ENCODE measurements at places on chromosomes 12 and 14.

DNA sequence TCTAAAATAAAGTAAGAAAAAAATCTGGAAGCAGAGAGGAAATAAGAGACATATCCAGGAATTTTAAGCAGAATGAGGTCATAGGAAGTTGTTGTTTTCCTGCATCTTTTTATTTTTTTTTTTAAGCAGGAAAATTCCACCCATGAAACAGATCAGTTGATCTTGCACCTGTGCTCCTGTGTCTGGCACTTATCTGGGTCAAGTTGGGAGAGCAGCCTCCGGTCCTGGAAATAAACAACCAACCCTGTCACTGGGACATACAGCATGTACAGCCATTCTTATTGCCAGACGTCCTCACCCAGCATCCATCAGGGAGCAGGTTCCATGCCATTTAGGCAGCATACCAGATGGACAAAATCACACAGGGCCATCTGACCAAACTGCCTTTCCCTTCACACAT lies 266.0 kb upstream of the BTG1 start:
- DNase-seq: no peak

DNA sequence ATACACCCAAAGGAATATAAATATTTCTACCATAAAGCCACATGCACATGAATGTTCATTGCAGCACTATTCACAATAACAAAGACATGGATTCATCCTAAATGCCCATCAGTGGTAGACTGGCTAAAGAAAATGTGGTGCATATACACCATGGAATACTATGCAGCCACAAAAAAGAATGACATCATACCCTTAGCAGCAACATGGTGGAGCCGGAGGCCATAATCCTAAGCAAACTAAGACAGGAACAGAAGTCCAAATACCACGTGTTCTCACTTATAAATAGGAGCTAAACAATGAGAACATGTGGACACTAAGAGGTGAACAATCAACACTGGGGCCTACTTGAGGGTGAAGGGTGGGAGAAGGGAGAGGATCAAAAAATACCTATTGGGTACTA lies 198.5 kb downstream of the BMP4 start:
- DNase-seq: no peak

- DNase-seq: no peak
Measured at GRCh38 chr12:80184926-80185325, 85.6 kb downstream of the OTOGL start.

DNA sequence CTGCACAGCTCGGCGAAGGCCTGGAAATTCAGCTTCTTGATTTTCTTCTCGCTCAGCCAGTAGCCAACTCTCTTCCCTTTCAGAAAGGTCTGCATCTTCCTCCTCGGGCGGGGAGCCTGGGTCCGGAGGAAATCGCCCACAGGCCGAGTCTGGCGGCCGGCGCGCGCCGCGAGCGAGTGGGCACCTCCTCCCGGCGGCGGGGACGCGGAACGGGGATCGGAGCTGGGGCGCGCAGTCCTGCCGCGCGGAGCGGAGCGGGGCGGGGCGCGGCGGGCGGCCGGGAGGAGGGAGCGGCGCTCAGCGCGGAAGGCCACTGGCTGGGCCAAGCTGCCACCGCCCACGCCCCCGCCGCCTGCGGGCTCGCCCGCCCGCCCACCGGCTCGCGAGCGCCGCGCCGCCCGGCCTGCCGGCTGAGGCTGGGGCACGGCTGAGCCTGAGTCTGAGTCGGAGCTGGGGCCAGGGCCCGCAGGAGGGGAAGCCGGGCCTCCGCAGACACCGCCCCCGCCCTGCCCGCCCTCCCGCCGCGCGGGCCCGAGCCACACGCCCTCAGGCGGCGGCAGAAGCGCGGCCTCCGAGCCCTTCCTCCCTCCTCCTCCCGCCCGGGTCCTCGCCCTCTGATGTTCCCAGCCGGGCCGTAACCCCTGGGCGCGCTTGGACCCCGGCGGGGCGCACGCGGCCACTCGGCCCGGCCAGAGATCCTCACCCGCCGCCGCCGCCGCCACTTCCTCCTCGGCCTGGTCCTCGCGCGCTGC lies 480 bp downstream of the ITPK1 start:
- DNase-seq: peak; percentile 91

- no peak for DNase-seq
Measured at GRCh38 chr12:11510671-11511070, 115.3 kb upstream of the PRB2 start.

DNA sequence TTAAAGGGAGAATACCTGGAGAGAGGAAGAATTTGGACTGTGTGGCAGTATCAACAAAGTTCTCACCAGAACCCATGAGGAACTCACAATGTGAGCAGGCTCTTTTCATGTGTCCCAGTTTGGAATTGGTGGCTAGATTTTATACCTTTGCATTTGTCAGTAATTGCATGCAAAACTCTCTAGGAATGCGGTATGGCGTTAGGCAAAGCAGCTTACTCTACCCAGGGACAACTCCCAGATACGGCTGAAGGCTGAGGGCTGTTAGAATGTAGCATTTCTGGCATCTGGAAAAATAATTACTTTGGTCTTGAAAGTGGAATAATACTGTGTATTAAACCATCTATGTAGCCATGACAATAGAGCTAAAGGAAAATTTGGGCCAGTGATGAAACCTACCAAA lies 635.5 kb downstream of the SLC16A7 start:
- no peak for DNase-seq

GRCh38 chr12:70657616-70658286 lies 20.5 kb upstream of the PTPRB start:
- DNase-seq: no peak

- no peak for DNase-seq
Measured at GRCh38 chr12:46005823-46006222, 15.4 kb upstream of the SCAF11 start.

GRCh38 chr12:62621101-62621638 lies 154.5 kb downstream of the MON2 start:
- DNase-seq: no peak

GRCh38 chr12:86698641-86698980 lies 442.4 kb upstream of the MGAT4C start:
- no peak for DNase-seq

DNA sequence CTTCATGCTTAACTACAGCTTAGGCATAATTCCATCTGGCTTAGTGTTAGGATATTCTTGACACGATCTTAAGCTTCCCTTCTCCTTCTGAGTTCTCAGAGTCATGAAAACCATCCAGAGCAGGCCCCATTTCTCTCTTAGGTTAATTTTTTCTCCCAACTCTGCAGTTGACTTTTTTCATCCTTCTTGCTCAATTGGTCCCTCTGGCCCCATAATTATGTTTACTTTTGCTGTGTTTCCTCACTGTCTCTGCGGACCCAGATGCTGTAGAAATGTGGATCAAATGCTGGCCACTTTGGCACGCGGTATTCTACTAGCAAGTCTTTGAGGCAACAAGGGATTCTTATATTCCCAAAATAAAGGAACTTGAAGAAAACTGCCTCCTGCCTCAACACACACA lies 9.5 kb downstream of the TMEM132C start:
- peak; percentile 17 for DNase-seq

GRCh38 chr12:116027551-116027821 lies 250.0 kb downstream of the MED13L start:
- no peak for DNase-seq

DNA sequence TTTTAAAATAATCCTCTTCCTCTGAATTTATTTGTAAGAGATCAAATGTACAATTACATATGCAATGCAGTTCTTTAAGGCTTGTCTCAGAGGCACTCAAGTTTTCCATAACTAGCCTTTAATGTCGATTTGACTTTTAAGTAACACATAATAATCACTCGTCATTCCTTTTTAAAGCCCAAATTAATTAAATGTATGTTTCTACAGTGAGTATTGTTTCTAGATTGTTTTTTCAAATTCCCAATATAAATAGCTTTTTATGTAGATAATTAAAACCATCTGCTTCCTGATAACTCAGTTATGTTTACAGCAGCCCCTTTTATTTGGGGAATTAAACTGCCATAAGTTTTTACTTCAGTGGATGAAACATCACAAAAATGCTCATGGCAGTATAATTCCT lies 185.1 kb downstream of the ETNK1 start:
- no peak for DNase-seq

- DNase-seq: no peak
Measured at GRCh38 chr12:133236556-133236955, 879 bp upstream of the ANHX start.

DNA sequence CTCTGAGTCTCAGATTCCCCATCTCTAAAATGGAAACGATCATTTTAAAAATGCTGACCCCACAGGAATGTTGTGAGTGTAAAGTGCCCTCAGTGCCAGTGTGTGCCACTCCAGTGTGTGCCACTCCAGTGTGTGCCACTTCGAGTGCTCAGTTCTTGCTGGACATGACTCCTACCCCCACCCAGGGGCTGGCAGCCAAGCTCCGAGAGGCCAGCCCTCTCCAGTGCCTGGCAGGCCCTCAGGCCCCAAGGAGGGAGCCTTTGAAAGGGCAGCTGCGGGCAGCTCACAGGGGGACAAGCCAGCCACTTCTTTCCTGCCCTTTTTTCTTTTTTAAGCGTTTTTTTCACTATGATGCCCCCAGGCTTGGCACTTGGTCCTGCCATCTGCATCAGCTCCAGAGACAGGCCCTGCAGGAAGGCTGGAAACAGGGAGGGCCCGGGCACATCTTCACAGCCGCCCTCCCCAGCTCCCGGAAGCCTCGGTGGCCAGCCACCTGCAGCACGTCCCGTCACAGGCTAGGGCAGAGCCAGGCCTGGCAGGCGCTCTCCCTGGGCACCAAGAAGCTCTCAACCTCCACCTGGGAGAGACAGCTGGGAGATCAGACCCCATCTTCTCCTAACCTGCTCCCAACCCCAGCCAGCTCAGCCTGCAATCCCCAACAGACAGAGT lies 29.8 kb downstream of the NCOR2 start:
- DNase-seq: no peak

DNA sequence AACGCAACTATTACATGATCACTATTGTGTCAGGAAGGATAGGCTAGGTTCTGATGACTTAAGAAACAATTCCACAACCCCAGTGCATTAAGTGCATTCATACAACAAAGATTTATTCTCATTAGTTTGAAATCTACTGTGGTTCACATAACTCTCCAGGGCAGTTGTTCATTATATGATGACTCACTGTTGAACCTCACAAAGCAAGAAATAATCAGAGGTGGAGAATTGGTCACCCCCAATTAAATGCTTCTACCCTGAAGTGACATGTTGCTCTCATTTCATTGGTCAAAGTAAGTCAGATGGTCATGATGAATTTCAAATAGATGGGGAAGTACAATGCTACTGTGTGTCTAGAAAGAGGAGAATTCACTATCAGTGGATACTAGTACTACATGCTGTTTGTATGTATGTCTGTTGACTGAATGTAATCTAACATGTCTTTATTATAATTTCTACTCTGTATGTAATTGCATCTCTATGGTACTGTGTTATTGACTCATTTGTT lies 6.1 kb upstream of the HELB start:
- no peak for DNase-seq

DNA sequence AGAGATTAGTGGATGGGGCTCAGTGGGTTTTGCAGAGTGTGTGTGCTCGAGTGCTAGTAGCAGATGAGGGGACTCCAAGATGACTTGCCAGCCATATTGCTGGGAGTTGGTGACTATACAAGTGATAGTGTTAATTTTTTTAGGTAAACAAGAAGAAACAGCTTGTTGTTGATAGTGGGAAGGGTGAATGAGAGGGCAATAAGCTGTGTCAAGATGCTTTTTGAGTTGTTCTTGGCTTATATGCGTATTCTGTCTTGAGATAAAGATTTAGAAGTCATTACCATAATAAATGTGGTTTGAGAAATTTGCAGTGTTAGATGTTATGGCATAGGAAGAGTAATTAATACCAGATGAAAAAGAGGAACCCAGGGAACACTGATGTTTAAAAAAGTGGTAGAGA lies 75.3 kb downstream of the RCOR1 start:
- no peak for DNase-seq

DNA sequence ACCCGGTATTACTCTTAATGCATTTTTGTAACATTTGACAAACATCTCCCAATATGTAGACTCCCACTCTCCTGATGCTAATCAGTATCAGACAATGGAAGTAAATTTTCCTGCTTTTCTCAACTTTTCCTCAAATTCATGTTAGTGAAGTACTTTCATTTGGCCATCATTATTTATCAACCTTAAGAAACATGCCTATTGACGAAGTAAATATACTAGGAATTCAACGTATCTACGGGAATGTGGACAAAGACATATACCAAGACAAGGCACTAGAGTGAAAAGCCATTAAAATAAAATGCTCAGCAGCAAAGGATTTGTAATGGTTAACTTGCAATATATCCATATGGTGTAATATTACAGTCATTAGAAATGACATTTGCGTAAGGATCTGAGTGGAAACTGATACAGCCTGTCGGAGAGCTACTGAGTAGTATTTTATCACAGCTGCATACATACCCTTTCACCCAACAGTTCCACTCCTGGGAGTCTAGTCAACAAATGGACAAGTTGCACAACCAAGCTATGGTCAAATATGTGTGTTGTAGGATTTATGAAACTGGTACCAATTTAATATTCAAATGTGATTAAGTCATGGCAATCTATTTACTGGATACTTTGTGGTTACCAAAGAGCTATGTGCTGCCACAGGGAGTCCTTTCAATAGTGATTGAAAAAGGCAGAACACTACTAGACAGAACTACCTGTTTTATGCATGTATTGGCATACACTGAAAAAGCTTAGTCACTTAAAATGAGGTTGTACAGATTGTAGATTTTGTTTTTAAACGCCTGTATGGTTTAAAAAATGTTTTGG lies 26.5 kb downstream of the NUDT4 start:
- DNase-seq: no peak

GRCh38 chr14:53929871-53930715 lies 26.5 kb downstream of the BMP4 start:
- DNase-seq: peak; percentile 43

DNA sequence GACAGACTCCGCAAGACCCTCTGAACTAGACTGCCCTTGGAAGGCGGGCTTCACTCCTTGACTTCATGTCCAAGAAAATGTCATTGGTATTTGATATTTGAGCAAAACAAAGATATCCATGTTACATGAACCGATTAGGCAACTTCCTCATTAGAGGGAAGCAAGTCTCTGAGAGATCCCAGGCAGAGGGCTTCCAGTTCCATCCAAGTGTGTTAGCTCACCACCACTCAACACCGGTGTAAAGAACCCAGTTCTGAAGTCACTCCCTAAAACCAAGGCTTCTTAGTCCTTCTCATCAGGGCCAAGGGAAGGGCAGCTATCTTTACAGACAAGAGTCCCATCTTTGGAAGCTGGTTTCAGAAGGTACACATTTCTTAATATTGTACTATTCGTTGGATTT lies 87.2 kb upstream of the CDKN3 start:
- DNase-seq: no peak

- no peak for DNase-seq
Measured at GRCh38 chr12:6354495-6355393, 12.9 kb upstream of the TNFRSF1A start.

- DNase-seq: no peak
Measured at GRCh38 chr12:60845696-60846095, 1249.9 kb downstream of the SLC16A7 start.

All from body of pancreas (tissue), 4 donors.